ENCODE measurements at places on chromosomes 5 and 9.

- no peak for DNase-seq
Measured at GRCh38 chr5:178854284-178854683, 5.5 kb upstream of the ZNF354B start.

GRCh38 chr9:130952065-130952762 lies 13.2 kb upstream of the FIBCD1 start:
- no peak for DNase-seq

DNA sequence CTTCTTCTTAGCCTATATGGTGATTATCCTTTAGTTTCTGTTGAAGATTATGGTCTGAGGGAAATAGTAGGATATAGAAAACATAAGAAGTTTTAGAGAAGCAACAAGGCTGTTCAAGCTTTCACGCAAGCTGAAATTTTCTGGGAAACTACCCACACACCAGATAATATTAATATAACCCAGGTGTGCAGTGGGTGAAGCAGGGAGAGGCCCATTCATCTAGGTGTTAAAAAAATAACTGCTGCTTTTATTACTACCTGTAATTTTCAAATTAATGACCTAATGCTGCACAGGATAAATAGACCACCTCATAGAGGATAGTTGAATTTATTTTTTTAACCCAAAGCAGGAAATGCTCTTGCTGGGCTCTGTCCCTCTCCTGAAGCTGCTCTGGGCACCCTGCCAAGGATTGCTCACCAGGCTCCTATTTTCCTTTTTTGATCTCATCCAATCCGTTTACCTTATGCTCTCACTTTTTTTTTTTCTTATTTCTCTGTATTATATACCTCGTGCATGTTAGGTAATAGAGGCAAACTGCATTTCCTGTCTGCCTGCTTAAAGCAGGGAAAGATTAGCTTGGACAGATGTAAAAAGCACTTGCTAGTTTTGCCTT lies 124.3 kb upstream of the SLC12A2 start:
- no peak for DNase-seq

DNA sequence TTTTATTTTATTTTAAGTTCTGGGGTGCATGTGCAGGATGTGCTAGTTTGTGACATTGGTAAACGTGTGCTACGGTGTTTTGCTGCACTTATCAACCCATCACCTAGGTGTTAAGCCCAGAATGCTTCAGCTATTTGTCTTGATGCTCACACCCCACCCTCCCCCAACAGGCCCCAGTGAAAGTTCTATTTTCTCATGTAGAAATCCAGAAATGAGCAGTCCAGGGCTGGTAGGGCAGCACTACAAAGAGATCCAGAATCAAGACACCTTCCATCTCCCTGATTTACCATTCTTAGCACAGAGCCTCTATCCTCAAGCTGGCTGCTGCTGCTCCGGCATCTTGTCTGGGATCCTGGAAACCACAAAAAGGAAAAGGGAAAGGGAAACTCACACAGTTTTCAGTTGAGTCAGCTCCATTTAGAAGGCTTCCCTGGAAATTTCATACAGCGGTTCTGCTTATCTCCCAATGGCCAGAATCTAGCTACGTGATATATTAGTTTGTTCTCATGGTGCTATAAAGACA lies 85.4 kb upstream of the SMARCA2 start:
- DNase-seq = no peak

- DNase-seq = no peak
Measured at GRCh38 chr9:38202336-38202938, 133.4 kb upstream of the SHB start.

DNA sequence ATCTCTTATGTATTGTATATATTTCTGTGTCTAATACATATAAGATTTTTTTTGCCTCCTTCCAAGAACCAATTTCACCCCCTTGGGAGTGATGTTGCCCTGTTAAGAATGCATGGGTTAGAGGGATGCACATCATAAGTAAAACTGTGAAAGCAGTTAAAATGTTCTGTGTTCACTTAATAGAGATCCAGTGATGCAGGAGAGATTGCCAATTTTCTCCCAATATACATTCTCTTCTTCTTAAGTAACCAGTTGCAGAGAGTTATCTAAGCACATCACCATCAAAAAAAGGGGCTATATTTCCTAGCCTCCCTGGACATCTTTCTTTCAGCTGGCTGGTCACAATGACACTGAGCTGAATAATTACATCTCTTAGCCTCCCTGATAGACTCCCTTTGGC lies 307.0 kb downstream of the OSTF1 start:
- DNase-seq = no peak

GRCh38 chr5:90142541-90142940 lies 267.0 kb downstream of the CETN3 start:
- no peak for DNase-seq

DNA sequence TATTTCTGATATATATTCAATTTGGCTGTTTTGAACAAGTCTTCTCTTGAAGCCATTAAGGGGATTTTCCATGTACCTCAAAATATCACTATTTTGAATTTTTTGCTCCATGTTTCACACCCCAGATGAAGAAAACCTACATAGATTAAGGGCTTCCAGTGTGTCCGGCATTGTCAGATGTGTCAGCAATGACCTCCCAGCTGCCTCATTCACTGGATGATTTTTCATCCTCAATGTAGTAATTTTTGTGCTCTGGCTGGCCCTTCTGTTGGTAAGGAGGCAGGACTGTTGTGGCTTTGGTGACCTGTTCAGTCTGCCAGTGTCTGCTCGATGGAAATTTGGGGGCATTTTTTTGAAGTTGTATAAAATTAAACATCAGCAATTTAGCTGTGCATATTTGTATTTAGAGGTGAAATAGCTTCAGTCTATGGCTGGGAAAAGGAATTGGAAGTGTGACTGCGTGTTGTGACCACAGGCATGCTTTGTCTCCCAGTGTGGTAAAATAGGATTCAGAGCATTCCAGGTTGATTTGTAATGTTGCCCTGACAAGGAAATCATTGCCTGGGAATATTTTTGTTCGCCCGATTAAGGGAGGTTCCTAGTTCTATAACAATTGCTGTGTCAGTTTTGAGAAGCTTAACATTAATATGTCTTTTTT lies 312.4 kb downstream of the ARHGEF28 start:
- no peak for DNase-seq

- no peak for DNase-seq
Measured at GRCh38 chr9:95189251-95190098, 128.0 kb downstream of the FANCC start.

DNA sequence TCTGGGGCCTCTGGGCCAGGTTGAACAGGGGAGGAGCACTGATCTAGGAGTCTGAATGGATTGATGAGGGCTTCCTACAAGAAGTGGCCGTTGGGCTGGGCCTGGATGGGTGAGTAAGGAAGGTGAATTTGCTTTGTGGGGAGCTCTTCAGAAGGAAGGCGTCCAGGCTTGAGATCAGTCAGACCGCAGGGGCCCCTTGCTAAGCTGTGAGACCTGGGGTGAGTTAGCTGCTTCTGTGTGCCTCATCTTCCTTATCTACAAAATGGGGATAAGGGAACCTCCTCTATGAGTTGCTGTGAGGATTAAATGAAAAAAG lies 1.1 kb upstream of the SYNPO start:
- no peak for DNase-seq

- DNase-seq = no peak
Measured at GRCh38 chr5:143134269-143134668, 269.2 kb downstream of the NR3C1 start.

- DNase-seq = no peak
Measured at GRCh38 chr9:115164511-115164974, 46.6 kb upstream of the TNC start.

GRCh38 chr5:40995801-40996586 lies 75.1 kb downstream of the MROH2B start:
- DNase-seq = no peak

DNA sequence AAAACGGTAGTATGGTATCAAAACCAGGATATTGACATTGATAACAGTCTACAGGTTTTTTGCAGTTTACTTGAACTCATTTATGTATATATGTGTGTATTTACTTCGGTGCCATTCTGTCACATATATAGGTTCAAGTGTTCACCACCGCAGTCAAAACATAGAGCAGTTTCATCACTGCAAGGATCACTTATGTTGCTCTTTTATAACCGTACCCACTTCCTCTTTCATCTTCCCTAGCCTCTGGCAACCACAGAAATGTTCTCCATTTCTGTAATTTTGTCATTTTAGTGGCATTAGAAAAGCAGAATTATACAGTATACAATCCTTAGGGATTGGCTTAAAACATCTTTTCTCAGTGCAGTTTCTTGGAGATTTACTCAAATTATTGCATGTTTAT lies 90.3 kb downstream of the SH3GL2 start:
- no peak for DNase-seq

DNA sequence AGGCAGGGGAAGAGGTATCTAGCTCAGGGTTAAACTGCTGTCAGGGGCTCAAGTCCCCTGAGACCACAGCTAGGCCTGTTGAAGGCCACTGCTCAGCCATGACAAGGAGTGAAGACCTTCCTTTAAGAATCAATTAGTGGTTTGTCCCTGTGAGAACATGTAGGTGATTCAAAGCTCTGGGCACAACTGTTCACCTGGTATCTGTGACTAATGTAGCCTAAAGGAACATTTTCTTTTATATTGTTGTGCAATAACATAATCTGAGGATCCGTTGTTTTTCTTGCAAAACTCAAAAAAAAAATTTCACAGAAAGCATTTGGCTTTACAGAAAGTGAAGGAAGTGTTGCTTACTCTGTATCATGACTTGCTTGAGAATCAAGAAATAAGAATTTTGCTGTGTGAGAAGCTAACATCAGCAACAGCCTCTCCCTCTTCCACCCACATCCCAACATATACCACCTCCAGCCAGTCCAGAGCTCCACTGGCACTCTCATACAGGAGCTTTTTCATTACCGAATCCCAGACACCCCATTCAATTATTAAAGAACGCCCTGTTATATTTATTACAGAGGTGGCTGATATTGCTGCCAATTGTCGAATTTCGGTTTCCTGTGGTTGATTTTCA lies 807.0 kb downstream of the TLE4 start:
- no peak for DNase-seq

GRCh38 chr5:33938507-33938796 lies 2.3 kb downstream of the RXFP3 start:
- DNase-seq = no peak

- no peak for DNase-seq
Measured at GRCh38 chr9:69149321-69149807, 24.7 kb upstream of the TJP2 start.

DNA sequence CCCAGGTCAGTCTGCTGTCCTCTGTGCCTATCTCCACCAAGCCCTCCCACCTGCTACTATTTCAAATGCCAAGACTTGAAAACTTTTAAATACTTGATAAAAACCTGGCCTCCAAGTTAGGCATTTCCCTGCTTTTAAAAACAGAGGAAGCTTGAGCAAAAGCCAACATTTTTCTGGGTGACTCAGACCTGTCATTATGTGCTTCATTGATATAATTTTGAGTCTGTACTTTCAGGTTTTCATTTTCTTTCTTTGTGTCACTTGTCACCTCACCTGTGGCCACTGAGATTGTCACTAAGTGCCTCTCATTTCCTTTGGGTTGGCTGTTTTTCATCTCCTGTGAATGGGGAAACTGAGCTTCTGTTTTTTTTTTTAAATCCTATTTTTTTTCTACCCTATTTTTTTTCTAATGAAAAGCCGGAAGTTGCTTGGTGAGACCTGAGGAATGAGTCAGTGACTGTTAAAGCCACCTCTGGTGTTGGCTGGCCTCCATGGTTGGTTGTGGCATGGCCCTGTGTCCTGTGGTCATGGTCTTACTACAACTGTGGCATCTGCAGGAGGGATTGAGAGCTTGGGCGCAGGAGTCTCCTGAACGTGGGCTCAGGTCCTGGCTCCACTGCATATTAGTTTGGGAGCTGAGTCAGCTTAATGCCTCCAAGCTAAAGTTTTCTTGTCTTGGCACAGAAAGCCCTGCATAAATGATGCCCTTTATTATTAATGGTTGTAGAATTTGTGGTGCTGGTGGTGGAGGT lies 56.7 kb downstream of the ARHGAP26 start:
- no peak for DNase-seq

- no peak for DNase-seq
Measured at GRCh38 chr5:91865915-91866314, 482.8 kb upstream of the ARRDC3 start.

- DNase-seq = no peak
Measured at GRCh38 chr5:99379187-99379586, 450.4 kb upstream of the CHD1 start.

GRCh38 chr5:54881286-54882005 lies 103.9 kb downstream of the ESM1 start:
- no peak for DNase-seq

- no peak for DNase-seq
Measured at GRCh38 chr5:10469253-10470050, 27.8 kb downstream of the ROPN1L start.

DNA sequence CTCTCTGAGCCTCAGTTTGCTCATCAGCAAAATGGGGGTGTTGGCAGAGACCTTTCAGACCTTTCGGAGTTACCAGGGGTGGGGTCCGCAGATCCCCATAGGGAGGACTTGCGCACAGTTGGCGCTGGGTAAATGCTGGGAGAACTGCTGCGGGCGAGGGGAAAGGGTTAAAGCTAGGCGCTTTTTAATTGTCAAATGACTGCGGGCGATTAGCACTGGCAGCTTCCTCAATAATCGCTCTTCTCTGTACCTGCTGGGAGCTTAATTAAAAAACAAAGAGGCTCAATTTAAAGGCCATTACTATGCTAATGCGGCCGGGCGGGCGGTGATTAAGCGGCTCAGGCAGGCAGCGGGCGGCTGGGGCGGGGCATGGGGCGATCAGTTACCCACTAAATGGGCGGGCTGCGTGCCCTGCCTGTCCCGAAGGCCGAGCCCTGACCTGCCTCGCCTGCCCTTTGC lies 63.0 kb downstream of the LMX1B start:
- no peak for DNase-seq

DNA sequence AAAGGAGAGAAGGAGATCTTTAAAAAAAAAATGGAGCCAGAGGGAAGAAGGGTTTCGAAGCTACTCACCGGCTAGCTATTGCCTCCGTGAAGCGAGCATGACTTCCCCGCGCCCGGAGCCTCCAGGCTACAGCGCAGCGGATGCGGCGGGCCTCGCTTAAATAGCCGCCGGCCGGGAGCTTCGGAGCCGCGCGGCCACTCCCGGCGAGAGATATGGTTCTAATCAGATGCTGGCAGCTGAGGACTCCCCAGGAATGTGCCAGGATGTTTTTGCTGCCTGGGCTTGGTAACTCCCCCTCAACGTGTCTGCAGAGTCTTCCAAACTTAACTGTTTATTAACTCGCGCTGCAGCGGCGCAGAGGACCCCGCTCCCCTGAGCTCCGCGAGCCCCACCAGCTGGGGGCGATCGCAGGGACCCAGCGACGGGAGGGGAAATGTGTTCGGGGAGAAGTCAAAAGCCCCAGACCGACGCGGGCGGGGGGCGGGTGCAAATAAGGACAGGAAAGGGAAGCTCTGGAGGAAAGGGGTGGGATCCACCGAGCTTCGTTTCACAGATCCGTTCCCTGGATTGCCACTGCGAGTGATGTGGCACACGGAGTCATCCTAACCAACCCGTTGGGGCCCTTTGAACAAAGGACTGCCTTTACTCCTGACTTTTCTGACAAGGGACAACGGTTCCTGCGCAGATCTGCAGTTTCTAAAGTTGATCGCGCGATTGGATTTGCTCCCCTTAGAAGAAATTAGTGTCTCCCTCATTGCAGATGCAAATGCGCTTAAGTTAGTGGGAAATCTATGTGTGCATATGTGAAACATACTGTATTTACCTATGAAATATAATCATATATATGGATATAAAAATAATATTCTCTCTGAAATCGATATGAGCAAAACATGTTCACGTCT lies at the start of gene DAB2:
TSS of gene DAB2 (minus strand) at position 245 of the 902 bp plus-strand sequence. CDS start 30,660 bp downstream, outside the sequence.
- peak; percentile 67 for DNase-seq

- no peak for DNase-seq
Measured at GRCh38 chr5:3305432-3305831, 290.2 kb upstream of the IRX1 start.

Measured in iPS DF 6.9 (cell line).